Endothelial cell (in vitro differentiated cells): ENCODE measurements at places on chromosomes 12 and 14.
A peak's percentile ranks its signal among the peaks of the same experiment; 100 is the strongest.

GRCh38 chr14:103629503-103630121 lies 601 bp downstream of the KLC1 start:
- peak; percentile 52 for DNase-seq

DNA sequence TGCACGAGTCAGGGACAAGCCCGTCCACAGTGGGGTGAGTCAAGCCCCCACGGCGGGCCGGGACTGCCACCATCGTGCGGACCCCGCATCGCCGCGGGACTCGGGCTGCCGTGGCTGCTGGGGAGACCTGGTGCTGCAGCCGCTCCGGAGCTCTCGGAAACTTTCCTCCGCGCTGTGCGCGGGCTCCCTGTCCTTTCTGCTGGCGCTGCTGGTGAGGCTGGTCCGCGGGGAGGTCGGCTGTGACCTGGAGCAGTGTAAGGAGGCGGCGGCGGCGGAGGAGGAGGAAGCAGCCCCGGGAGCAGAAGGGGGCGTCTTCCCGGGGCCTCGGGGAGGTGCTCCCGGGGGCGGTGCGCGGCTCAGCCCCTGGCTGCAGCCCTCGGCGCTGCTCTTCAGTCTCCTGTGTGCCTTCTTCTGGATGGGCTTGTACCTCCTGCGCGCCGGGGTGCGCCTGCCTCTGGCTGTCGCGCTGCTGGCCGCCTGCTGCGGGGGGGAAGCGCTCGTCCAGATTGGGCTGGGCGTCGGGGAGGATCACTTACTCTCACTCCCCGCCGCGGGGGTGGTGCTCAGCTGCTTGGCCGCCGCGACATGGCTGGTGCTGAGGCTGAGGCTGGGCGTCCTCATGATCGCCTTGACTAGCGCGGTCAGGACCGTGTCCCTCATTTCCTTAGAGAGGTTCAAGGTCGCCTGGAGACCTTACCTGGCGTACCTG lies 1.1 kb downstream of the PDE3A start:
- DNase-seq = peak; percentile 63

GRCh38 chr14:65134651-65135579 lies 32.6 kb upstream of the MAX start:
- DNase-seq = no peak

DNA sequence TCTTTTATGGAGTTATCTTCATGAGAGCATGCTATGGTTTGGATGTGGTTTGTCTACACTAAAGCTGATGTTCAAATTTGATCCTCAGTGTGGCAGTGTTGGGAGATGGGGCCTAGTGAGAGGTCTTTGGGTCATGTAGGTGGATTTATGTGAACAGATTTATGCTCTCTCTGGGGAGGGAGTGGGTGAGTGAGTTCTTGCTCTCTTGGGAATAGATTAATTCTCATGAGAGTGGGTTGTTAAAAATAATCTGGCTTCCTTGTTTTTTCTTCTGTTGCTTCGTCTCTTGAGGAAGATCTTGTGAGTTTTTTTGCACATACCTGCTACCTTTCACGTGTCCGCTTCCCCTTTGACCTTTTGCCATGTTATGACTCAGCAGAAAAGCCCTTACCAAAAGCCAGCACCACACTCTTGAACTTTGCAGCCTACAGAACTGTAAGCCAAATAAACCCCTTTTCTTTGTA lies 20.5 kb downstream of the DERA start:
- no peak for DNase-seq

DNA sequence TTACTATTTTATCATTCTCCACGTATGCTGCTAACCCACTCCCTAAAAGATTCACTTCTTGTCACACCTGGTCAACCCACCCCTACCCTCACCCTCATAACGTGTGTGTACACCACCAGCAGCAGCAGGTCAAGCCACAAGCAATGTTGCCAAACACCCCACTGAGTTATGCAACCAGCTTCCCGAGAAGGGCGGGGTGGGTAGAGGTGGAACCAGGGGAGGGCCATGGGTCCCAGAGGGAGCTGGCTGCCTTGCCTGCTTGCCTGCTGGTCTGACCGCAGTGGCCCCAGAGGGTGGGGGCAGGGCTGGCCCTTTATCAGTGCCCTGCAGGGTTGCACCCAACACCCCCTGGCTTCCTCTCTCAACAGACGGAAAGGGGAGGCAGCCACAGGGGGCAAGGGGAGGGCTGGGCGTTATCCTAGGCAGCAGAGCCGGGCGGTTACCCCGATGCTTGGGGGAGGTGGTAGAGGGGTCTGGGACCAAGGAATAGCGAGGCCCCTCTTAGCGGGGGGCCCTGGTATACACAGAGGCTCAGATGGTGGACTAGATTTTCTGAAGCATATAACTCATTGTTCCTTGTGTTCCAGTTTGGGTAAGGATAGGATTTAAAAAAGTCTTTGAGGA lies 3.5 kb upstream of the NFE2 start:
- peak; percentile 22 for DNase-seq

DNA sequence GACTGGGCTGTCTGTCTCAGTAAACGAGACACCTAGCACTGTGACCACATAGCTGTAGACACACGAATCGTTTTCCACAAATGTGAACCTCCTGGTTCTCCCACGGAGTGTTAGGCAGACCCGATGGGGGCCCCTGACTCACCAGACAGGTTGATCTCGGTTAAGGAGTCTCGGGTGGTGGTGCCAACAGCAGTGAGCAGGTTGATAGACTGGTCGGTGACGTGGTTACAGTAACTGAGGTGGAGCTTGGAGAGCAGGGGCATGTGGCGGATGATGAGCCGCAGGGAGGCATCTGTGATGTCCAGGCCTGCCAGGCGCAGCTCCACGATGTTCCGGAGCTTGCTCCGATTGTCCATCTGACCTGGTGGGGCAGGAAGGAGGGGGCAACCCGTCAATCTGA lies 39.8 kb downstream of the RNF34 start:
- no peak for DNase-seq

GRCh38 chr12:131764738-131765137 lies 53.8 kb downstream of the SFSWAP start:
- DNase-seq = no peak

GRCh38 chr14:37411079-37411735 lies 183.8 kb downstream of the FOXA1 start:
- DNase-seq = no peak

GRCh38 chr12:45568808-45569207 lies 160.7 kb upstream of the ARID2 start:
- no peak for DNase-seq

DNA sequence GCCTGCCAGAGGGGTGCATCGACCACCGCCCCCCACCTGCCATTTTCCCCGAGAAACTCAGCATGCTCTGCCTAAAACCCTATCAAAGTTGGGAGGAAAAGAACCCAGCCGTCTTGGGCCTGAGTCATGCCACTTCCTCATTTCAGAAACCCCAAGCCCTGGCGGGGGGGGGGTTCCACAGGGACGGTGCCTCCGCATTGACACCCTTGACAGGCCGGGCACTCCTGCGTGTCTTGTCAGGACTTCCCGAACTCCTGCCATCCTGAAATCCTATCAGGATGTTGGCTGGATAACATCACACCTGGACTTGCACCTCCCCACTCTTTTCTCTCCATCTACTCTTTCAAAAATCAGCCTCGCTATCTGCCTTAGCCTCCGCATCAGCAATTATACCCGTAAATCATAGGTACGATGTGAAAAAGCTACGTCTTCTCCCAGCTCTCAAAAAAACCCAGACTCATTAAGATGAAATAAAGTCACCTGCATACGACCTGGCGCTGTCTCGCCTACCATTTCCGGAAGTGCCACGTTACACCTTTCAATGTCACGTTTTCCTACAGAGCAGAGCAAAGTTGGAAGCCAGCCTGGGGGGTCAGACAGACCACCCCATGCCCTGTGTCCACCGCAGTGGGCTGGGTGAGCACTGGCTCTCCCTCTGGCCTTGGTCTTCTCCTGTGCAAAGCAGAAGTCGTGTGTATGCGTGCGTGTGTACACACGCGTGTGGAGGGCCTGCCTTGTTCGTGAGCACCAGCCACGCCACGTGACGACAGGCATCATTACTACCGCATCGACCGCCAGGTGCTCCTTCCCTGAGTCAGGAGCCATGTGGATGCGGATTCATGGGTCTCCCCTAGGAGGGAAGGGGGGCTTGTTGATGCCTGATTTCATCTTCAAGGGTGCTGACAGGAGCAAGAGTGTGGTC lies 96.7 kb downstream of the RFLNA start:
- DNase-seq = no peak

- no peak for DNase-seq
These were observed 435.8 kb downstream of the RPL10L start for GRCh38 chr14:46215801-46216200.

- DNase-seq = no peak
These were observed 2.4 kb downstream of the KLHDC2 start for GRCh38 chr14:49770212-49770817.

GRCh38 chr12:79934281-79935020 lies 446 bp downstream of the PPP1R12A start:
- peak; percentile 58 for DNase-seq

DNA sequence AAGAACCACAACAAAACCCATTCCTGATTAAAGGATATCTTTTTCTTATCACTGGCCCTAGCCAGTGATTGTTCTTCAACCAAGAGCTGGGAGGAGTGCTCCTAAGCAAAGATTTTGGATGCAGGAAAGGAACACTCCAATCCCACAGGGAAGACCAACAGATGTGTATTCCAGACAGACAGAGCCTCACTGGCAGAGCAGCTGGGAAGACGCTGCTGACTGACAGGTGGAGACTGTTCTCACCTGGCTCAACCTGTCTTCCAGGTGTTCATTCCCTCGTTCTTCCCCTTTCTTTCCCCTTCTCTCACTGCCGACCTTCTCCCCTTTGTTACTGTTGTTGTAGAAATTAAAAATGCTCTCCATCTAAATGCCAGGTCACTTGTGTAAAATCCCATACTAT lies 89.7 kb upstream of the CCDC198 start:
- DNase-seq = no peak

GRCh38 chr12:53208877-53209463 lies 1.9 kb upstream of the ITGB7 start:
- no peak for DNase-seq

- no peak for DNase-seq
These were observed 777 bp downstream of the ZFP36L1 start for GRCh38 chr14:68791902-68792677.

GRCh38 chr14:77299771-77300170 lies 20.9 kb downstream of the POMT2 start:
- DNase-seq = no peak

- no peak for DNase-seq
These were observed 311.9 kb downstream of the CEP128 start for GRCh38 chr14:80629606-80630005.

DNA sequence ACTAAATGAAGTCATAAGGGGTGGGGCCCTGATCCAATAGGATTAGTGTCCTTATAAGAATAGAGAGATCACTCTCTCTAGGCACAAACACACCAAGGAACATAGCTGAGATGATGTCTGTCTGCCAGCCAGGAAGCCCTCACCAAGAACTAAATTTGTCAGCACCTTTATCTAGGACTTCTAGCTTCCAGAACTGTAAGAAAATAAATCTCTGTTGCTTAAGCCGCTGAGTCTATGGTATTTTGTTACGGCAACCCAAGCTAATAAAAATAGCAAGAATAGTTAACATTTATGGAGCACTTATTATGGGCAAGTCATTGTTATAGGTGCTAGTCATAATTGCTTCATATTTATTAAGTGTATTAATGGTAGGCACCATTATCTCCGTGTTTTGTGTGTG lies 249.6 kb downstream of the MSRB3 start:
- no peak for DNase-seq

GRCh38 chr14:52835122-52835903 lies 43.9 kb upstream of the GNPNAT1 start:
- DNase-seq = no peak

DNA sequence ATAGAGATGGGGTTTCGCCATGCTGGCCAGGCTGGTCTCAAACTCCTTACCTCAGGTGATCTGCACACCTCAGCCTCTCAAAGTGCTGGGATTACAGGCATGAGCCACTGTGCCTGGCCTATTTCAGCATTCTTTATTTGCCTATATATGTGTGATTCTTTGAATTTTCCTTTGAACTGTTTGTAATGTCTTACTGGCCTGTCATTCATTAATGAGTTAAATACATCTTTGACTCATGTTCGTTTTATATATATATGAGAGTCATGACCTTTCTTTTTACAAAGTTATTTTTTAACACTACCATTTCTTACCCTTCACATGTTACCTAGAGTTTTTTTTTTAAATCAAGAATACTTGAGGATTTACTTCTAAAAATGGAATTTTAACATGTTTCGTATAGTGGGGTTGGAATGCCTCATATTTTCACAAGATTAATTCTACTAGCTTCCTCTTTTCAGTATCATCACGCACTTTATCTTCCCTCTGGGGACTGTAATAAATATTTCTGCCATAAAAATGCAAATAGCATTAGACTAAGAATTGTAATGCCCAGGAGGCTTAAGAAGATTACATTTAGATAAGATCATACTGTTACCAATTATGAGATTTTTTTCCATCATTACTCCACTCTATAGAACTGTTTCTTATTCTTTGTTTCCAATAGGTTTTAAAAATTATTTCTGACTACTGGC lies 66.7 kb downstream of the NTN4 start:
- DNase-seq = no peak

- no peak for DNase-seq
These were observed 44.6 kb downstream of the DUSP6 start for GRCh38 chr12:89307474-89308253.

- no peak for DNase-seq
These were observed 52.2 kb downstream of the SPATA7 start for GRCh38 chr14:88437658-88438057.

GRCh38 chr12:74043343-74043742 lies 494.3 kb upstream of the ATXN7L3B start:
- DNase-seq = no peak

- no peak for DNase-seq
These were observed 302.5 kb downstream of the EMP1 start for GRCh38 chr12:13499008-13499407.

DNA sequence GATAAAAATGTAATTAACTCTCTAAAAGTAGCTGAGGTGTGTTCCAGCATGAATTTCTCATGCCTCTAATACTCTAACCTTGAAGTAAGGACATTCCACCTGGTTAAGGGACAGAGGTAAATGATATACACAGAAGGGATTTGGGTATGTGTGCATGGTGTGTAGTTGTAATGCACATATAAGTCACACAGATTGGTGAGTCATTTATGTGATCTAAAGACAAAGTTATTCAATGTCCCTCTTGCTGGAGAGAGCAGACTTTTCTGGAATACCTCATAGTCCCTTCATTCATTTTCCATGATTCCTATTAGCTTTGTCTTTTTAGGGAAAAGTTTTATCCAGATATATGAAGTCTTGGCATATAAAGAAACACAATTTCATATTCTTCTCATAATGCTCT lies 234.9 kb downstream of the SNAPC1 start:
- DNase-seq = no peak
